NCI-H2029 treated with DMSO at 0.1 percent for 48 hours (cell line): ENCODE measurements at places on chromosomes 4 and X.

GRCh38 chrX:70172221-70172620 lies 5.1 kb upstream of the DGAT2L6 start:
- no peak for DNase-seq

DNA sequence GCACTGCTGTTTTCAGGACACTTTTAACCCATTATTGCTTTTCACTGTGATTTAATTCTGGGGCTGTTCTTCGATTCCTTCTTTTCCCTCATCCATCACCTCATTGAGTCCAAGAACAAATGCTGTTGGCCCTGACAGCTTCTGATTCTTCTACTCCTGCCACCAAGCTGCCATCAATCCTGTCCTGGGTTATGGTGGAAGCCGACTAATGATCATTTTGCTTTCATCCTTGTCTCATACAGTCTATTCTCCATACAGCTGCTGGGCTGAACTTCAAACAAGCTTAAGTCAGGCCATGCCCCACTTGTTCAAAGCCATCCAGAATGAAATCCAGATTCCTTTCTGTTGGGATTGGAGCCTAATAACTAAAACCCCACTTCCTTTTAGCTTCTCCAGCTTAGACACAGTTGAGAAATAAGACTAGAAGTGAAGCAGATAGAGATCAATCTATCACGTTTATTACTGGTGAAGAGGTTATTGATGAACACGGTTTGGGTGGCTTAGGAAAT lies 161.9 kb downstream of the STK32B start:
- no peak for DNase-seq

DNA sequence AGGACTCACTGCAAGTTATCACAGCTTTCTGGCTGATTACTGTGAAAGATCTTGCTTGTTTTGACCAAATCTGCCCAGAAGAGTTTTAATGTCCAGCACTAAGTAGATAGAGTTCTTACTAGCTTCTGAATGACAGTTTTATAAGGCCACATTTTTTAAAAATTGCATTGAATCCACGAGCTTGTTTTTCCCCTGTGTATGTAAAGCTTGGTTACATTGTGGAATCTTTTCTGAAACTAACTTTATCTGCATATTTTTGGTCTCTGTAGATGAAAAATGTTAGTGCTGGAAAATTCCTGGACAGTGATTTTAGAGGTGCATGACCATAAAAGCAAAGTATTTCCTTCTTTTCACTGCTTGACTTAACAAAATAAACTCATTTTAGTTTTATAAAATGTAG lies 650.3 kb upstream of the FAM241A start:
- no peak for DNase-seq

GRCh38 chr4:686413-687040 lies 2.4 kb downstream of the SLC49A3 start:
- no peak for DNase-seq

DNA sequence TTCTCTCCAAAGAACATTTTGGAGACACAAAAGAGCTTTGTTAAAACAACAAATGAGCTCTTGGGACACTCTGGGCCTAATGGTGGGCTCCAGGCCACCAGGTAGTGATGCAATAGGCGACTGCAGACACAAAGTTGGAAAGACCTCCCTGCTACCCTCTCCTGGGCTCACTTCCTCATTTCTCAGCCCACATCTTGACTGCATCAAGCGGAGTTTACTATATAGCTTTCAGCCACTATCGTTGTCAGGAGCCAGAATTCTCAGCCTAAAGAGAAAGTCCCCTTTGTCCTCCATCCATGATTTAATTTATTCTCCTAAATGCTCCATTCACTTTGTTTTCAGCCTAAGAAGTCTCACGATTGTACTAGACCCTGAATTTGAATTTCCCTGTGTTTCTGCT lies 114.9 kb downstream of the EFHC2 start:
- no peak for DNase-seq
